ENCODE measurements at places on chromosomes 12 and 14.

- DNase-seq = no peak
Measured at GRCh38 chr12:88627501-88627900, 47.2 kb upstream of the KITLG start.

DNA sequence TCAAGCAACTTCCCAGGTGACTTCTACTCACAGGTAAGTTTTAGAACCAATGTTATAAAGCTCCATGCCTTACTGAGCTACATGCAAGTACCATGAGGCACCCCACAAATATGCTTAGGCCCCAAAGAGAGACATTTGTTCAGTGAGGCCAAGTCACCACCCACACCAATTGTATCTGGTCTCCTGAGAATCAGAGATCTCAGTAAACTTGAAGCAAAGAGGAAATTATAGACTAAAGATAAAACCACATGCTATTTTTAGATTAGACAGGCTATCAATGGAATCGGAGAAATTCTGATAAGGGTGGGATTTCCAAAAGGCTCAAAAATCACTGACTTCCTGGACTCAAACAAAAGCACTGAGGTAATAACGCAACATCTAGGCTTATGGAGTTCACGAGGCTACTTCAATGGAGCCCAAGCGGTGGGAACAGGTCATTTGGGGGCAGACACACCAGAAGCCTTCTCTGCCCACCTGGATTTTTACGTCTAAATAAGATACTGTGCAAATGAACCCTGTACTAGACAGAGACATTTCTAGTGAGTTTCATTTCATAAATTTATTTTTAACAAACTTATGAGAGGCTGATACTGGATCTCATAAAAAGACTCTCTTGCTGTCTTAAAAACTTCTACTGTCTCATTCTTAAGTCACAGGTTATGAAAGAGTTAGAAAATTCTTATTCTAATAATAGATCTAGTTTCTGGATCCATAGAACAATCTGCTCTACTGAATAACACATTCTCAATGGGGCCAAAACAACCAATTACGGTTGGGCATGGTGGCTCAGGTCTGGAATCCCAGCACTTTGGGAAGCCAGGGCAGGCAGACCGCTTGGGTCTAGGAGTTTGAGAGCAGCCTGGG is 7.7 kb downstream of the SLC15A4 start:
- no peak for DNase-seq

DNA sequence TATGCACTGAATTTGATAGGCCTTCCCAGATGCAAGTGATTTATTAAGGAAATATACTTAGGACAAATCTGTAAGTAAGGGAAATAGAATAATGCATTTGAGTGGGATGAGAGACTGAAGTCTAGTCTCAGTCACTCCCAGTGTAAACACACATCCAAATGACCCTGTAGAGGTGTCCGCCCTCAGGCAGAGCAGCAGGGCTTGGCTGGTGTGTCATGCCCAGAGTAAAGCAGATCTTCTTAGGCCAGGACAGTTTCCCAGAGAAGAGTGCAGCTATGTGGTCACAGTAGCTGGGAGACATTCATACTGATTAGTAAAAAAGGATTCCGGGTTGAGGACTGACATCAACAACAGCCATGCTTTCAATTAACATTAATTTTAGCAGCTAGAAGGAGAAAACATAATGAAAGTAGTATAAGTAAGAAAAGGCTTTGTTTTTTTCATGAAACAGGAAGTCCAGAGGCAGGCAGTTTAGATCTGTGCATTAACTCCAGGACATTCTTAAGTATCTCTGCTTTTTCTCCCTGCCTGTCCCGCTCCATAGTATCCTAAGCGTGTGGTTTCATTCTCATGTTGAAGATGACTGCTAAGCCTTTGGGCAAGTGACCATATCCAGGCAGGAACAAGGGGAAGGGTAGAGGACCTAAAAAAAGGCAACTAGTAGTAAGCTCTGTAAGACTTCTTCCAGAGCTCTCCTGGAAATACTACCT is 35.7 kb downstream of the CNTN1 start:
- no peak for DNase-seq

- no peak for DNase-seq
Measured at GRCh38 chr14:59407246-59408010, 57.8 kb downstream of the GPR135 start.

DNA sequence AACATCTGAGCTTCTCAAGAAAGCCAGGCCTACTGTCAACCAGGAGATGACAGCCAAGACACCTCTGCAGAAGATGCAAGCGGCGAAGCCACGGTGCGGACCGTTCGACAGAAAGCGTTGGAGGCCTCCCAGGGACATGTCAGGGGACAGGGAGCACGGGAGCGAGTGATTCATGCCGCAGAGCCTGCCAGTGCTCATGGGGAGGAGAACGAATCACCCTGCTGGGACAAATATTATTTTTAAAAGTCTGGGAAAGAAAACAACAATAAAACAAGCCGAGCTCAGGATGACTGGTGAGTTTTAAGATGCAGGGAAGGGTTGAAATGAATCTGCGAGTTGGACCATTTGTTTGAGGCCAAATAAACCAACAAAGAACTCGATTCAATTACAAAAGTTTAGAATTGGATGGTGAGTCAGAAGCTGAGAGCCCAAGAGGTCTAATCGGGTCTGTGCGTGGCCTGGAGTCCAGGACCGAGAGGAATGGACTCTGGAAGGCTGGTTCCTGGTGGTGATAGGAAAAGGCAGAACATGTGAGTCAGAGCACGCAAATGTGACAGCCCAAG is 91.0 kb downstream of the RBM19 start:
- DNase-seq = no peak

DNA sequence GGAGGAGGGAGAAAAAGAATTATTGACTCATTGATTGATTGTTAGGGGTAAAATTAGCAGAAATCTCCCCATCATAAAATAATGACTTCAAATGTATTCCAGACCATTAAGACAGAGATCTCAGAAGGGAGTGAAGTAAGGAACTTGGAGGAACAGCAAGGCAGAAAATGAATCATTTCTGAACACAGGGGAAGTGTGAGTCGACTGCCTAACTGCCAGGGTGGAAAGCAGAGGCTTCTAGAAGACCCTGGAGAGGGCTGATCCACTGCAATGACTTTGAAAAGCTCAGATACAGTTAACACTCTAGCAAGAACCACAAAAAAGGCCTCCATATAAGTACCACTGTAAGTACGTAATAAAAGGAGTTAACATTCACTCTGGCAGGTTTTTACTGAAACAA is 9.7 kb downstream of the GLTP start:
- DNase-seq = no peak

- no peak for DNase-seq
Measured at GRCh38 chr14:61388173-61388975, 67.0 kb downstream of the PRKCH start.

DNA sequence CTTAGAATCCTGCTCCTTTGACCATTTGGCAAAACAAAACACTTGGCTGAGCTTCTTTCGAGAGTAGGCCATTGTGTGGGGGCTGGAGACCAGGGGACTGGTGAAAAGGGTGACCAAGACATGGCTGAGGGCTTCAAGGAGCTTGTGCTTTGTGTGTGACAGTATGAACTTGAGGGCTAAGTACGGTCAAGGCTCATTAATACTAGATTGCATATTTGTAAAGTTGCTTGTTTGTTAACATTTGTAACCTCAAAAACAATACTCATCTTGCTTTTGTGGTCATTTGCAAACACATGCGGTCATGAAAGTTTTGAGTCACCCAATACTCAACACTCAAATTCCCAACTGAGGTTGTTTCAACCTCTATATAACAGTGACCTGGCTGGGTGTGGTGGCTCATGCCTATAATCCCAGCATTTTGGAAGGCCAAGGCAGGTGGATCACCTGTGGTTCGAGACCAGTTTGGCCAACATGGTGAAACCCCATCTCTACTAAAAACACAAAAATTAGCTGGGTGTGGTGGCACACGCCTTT is 42.5 kb downstream of the ZFYVE26 start:
- DNase-seq = no peak

DNA sequence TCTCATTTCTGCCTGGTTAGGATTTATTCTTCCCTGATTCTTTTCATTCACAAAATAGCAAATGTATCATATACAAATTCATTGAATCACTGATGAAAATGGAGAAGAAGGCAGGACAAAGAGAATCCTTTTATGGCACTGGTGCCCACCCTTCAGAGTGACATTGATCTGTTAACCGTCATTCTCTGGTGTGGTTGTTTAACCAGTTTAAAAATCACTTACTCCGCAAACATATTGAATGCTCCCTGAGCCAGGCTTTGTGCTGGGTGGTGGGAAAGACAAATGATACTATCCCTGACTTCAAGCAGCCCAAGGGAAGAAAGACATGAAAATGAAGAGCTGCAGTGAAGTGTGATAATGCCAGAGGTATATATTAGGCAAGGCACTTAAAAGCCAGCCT is 187.5 kb upstream of the SLC38A2 start:
- DNase-seq = no peak

GRCh38 chr12:96221391-96221790 is 27.2 kb downstream of the ELK3 start:
- no peak for DNase-seq

DNA sequence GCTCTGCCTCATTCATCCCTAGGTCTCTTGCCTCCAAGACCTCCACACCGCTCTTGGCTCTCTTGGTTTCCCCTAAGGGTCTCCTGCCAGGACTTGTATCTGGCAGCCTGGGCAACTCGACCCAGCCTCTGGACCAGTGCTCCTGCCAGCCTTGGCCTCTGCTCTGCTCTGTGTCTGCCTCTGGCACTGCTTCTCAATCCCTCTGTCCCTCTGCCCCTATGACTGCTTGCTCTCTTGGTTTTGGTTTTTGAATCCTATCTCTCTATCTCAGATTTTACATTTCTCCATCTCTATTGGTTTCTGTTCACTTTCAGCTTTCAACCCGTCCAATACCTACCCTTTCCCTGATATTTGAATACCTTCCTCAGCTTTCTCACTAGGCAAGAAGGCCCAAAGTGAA is 6.3 kb downstream of the ITGA5 start:
- DNase-seq = no peak

Measured in stimulated activated CD8-positive, alpha-beta memory T cell treated with anti-CD3 and anti-CD28 coated beads, Interleukin-12 subunit alpha, Interleukin-12 subunit beta, amount 100 ng/mL, for 4 hours (primary cell).